Erythroblast (primary cell): ENCODE measurements at places on chromosomes 12 and 14.

DNA sequence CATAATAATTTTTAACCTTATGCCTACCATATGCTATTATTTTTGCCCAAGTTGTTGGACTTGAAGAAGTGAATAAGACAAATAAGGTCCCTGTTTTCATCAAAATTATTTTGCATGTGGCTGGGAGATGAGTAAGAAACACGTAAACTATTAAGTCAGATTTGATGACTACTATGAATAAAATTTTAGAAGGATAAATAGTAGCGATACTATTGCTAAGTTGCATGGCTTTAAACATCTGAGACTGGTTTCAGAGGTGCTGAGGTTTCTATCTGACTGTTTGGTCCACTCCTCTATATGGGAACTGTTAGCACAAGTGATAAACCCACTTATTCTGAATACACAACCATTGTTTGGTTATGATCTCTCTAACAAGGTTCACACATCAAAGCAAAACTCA, 674.3 kb upstream of the MDGA2 start:
- no peak for DNase-seq

DNA sequence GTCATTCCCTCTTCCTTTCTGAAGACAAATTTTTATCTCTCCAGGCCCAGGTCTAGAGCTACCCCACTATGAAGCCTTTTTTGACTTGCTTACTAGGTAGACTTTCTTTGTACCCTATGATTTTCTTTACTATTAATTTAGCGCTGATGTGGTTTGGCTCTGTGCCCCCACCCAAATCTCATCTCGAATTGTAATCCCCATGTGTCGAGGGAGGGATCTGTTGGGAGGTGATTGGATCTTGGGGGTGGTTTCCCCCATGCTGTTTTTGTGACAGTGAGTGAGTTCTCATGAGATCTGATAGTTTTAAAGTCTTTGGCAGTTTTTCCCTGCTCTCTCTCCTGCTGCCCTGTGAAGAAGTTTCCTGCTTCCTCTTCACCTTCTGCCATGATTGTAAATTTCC, 118.1 kb downstream of the SLC38A1 start:
- DNase-seq, result no peak

DNA sequence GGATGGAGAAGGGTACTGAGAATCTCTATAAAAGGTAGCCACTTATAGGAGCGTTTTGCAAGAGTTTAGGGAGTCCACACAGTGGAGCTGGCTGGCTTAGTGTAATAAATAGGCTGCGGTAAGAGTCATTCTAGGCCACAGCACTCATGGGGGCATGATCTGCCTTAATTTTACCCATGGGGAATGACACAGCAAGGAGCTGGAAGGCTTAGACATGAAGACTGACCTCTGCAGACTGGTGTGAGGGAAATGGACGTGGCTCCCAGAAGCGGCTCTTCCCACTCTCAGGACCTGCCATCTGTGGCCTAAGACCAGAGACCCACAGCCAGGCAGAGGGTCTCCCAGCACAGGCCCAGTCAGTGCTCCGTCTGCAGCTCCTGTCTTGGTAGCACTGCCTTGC, 173.3 kb downstream of the PPM1H start:
- no peak for DNase-seq

GRCh38 chr12:7879246-7879645, 6.5 kb upstream of the SLC2A14 start:
- no peak for DNase-seq

DNA sequence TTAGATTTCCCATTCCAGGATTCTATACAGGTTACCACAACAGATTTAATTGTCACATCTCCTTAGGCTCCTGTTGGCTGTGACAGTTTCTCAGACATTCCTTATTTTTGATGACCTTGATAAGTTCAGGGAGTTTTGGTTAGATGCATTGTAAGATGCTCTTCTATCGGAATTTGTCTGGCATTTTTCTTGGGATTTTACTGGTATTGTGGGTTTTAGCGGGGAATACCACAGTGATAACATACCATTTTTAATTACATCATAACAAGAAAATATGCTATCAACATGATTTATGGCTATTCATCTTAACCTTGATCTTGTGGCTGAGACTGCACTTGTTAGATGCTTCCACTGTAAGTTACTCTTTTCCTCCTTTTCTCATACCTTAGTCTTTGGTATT, 217.5 kb upstream of the PPFIA2 start:
- no peak for DNase-seq

DNA sequence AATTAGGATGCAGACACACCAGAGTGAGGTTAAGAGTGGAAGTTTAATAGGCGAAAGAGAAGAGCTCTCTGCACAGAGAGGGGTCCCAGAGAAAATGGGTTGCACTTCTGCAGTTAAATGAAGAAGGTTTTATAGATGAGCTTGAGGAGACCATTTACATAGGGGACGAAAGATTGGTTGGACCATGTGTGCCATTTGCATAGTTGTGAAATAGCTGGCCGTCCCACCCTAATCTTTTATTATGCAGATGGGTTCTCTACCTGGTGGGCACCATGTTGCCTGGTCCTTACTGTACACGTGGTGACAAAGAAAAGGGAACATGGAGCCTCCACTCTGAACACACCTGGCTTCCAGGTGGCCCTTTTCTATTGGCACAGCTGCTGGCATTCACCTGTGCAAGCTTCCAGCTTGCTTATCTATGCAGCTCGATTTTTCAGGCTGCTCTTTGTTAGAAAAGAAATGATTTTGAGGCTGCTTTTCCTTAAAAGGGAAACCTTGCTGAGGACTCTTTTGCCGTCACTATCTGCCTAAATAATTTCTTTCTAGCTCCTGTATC, 67.1 kb upstream of the SRSF5 start:
- DNase-seq, result no peak

DNA sequence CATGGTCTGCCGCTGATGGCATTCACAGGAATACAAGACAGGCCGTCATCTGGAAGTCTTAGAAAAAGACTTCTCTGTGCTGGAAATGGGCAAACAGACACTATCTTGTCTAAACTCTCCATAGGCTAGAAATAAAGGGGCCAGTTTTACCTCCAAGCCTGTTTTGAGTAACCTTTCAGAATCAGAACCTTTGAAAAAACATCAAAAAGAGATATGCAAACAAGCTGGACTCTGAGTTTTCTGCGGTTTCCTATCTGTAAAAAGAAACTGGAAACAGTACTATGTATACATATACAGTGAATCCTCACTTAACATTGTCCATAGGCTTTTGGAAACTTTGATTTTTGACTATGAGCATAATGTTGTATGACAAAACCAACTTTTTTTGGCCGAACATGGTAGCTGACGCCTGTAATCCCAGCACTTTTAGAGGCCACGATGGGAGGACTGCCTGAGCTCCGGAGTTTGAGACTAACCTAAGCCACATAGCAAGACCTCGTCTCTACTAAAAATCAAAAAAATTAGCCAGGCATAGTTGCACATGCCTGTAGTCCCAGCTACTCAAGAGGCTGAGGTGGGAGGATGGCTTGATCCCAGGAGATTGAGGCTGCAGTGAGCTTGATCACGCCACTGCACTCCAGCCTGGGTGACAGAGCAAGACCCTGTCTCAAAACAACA, 92.9 kb upstream of the MAX start:
- DNase-seq, result no peak

- no peak for DNase-seq
These were observed 25.8 kb downstream of the DACT1 start for GRCh38 chr14:58663494-58664111.

DNA sequence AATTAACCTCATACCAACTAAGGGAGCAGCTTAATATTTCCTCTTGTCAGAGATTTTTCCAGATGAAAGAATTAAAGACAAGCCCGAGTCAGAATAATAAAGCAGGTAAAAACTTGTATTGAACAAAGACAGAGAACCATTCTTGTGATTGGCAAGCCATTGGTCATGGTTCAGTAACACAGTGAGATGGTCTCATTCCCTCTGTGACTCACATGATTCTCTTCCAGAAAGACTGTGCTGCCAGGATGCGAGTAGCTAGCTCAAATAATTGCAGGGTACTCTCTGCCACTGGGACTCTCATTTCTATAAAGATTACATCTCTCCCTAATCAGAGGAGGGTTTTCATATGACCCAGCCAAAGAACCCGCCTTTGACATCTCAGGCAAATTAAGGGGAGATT, 179.4 kb downstream of the PHLDA1 start:
- no peak for DNase-seq

GRCh38 chr12:84079626-84080025, 833.0 kb downstream of the SLC6A15 start:
- DNase-seq, result no peak

GRCh38 chr14:82854131-82854530, 1320.5 kb upstream of the SEL1L start:
- DNase-seq, result no peak

- peak; percentile 15 for DNase-seq
These were observed 29.2 kb downstream of the GNS start for GRCh38 chr12:64729909-64730587.

DNA sequence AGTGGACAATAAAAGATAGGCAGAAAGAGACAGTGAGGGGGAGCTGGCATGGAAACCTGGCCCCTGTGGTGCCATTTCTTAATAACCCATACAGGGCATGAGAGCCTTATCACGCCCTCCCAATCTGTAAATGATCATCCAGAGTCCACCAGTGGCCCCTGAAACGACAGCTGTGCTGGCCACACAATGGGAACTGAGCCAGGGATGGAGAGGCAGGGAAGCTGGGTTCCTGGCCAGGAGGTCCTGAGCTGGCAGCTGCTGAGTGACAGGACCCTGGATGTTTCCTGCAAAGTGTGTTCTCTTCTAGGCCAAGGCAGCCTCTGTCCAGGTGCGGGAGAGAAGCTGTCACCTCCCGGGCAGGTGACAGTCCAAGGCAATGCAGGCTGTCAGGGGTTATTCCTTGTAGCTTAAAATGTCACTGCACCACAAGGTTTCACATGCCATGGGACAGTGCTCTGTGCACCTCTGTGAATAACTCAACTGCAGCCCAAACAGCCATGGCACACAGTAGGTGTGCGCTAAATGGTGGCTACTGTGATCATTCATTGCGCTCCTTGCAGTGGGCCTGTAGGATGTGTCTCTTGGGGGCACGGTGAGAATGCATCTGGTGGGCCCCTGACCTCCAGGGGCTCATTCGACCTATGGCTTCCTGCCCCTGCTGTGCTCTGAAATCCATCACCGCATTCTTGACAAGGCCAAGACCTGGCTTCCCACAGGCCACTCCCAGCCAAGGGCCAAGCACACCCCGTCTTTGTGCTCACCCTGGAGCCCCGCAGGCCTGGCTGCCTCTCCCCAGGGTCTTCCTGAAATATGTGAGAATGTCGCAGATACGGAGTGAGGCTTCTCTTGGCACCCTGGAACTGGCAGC, 46.3 kb upstream of the BCL11B start:
- DNase-seq, result no peak

DNA sequence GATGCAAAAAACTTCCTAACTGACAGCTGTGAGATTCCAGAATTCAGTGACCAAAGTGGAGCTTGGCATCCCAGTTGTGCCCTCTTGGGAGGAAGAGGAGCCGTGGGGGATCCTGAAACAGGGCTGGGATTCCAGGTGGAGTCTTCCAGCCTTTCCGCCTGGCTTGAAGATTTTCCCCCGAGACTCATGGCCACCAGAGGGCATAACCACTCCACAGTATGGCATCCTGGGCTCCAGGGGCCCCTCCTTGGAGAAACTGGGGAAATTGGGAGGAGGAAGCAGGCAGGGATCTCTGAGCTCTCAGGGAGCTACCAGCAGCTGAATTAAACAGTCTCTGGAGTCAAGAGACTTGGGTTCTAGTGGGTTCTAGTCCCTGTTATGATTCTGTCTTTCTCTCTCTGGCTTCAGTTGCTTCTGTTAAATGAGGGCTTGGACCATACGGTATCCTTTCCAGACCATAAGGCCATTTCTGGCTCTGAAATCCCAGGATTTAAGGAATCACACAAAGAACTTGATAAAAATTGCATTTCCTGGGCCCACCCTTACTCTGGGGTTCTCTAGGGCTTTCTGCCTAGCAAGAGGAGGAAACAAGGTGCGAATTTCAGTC, 2.6 kb upstream of the TAMALIN start:
- peak; percentile 25 for DNase-seq

- no peak for DNase-seq
These were observed 113.3 kb upstream of the FSCB start for GRCh38 chr14:44620121-44621019.

- peak; percentile 79 for DNase-seq
These were observed 17.2 kb upstream of the ARID4A start for GRCh38 chr14:58280954-58281787.

DNA sequence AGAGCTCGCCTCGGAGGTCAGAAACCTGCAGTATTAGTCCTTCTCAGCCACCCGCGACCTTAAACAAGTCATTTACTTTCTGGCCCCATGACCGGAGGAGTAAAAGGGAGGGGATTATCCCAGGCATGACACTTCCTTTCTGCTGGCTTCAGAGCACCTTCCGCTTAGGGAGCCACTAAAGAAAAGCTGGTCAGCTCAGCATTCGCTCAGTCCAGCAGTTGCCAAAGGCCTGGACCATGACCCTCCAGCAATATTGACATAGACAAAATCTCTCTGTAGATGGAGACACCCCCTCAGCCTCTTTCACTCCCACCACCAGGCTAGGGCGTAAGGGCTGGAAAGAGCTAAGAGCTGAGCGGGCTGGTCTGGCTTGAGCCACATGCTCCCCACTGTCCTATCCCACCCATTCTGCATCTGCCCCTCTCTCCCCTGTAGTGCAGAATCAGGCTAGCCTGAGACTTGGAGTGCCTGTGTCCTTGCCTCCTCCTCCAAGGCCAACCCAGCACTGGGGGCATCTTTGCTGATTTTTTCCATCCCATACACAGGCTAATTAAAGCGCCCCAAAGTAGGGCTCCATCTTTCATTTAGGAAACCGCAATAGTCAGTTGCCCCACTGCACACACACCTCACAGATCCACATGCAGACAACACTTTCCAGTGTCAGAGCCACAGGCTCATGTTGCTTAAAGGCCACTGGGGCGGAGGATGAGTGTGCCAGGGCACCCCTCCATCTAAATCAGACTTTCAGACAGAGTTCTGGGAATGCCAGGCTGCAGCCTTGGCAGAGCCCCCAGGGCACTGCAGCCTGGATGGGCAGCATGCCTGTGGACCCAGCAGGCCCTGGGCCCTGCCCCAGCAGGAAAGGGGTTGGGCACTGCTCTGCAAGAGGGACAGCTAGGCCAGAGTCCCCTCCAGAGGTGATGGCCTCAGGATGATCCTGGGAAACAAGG, 4.0 kb upstream of the CPNE6 start:
- no peak for DNase-seq

DNA sequence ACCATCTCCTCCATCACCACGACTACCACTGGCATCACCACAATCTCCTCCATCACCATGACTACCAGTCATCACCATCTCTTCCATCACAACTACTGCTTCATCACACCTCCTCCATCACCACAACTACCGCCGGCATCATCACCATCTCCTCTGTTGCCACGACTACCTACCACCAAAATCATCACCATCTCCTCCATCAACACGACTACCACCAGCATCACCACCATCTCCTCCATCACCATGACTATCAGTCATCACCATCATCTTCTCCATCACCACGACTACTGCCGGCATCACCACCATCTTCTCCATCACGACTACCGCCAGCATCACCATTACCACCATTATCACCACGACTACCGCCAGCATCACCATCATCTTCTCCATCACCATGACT, 89.5 kb downstream of the RIMBP2 start:
- DNase-seq, result no peak

- DNase-seq, result no peak
These were observed 158.4 kb upstream of the PLXNC1 start for GRCh38 chr12:93989949-93990348.
